ENCODE measurements at places on chromosomes 6 and 20.

DNA sequence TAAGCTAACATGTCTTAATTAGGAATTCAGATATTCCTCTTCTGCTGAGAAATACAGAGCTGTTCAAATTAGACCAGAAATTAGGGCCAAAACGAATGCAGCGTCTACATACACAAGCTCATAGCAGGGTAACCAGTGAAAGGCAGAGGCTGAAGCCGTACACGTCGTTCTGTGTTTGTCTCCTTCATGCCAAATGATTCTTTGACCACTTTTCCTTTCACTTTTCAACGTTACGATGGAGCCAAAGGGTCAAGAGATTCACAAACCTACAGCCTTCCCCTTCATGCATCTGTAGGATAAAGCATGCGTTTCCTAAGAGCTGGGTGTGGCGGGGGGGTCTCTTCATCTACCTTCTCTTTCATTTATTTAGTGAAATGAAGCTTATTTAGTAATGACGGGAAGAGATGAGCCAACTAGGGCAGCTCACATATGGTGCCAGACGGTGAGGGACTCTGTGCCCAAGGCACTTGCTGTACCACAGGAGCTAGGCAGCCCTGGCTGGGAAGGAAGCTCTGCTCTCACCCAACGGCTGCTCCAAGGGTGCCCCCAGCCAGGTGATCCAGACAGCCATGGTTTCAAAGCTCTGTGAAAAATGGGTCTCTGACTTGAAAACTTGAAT, 178.0 kb downstream of the ATXN1 start:
- no peak for DNase-seq

DNA sequence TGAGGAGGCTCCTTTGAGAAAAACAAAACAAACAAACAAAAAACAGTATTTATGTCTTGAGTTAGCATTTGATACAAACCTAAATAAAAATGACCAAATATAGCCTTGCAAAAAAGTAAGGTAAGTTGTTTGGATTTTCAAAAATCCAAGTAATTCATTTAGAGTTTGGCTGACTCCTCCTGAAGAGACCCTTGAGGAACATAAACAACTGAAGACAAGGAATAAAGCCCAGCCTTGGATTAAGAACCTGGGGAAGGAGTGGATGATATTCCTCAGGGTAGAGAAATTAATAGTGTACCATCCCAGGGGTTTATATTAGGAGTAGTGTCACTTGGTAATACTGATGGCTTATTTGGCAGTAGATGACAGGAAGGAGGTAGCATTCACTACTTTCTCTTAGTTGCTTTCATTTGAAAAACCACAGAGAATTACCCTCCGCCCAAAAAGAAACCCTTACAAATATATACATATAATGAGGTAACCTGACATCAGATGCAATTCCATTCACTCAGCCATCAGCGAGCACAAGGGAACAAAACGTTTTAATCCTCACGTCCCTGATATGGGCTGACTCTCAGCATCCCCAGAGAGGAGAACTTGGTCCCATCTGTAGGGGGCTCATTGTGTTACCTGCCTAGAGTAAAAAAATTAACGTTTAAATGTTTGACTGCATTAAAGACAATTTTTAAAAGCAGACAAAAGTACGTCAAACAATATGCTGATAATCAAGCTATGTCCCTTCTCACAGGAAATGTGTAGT, 57.0 kb downstream of the SOBP start:
- no peak for DNase-seq

GRCh38 chr6:159833556-159833955, 33.5 kb downstream of the PNLDC1 start:
- no peak for DNase-seq

DNA sequence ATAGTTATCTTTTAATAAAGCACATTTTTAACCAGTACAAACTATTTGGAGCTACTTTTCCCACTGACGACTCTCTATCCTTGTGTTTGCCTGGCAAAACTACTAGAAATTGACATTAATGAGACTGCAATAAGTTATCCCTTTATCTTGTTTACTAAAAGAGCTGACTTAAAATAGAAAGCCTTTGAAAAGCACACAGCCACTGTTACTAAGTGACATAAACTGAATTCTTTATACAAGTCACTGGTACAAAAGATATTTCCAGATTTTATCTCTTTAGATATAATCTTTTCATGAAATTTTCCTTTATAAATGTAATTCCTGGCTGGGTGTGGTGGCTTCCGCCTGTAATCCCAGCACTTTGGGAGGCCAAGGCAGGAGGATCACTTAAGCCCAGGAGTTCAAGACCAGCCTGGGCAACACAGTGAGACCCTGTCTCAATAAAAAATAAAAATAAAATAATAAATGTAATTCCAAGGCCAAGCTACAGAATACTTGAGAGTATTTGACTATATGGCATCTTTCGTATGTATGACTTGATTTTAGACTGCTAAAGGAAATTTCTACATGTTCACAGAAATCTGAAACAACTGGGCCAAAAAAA, 9.5 kb downstream of the MBOAT1 start:
- no peak for DNase-seq

DNA sequence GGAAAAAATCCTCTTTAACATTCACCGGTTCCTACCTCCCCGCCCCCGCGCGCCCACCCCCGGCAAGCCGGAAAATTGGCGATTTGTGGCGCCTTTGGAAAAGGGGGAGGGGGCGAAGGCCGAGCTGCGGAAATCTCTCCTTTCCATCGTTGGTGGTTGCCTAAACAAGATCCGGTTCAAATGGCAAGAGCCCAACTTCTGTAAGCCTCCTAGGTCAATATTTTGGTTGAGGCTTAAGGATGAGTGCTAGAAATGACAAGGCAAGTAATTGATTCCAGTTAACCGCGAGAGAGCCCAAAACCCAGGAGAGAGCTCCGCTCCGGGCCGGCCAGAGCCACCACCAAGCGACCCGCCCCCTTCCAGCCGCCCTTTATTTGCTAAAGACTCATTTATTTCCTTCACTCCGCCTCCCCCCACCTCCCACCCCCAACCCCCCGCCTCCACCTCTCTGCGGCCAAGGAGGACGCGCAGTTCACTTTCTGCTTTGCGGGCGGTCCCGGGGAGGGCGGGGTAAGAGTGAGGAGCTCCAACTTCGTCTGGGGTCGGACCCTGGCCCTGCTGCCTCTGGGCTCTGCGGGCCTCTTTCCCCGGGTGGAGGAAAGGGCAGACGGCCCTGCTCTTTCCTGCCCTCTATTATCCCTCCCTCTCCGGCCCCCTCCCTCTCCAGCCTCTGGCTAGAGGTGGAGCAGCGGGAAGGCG, 838 bp upstream of the NKX2-2 start:
- no peak for DNase-seq

- no peak for DNase-seq
Measured at GRCh38 chr6:112251171-112251875, 3.0 kb downstream of the LAMA4 start.

- no peak for DNase-seq
Measured at GRCh38 chr6:33771146-33772081, 17.5 kb downstream of the LEMD2 start.

DNA sequence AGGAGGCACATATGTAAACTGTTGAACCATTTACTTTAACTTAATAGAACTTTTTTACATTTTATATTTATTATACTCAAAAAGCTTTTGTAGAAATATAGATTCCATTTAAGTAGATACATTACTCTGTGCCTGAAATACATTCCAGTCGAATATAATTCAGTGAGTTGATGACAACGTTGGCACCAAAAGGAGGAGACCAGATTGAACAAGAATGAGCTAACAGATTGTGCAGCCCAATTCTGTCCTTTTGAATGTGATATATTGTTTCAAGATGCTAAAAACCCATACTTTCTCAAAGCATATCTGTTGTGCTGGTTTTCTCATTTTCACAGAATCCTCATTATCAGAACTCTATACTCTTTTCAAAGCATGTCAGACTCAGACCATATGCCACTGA, 147.4 kb upstream of the SIM1 start:
- no peak for DNase-seq

DNA sequence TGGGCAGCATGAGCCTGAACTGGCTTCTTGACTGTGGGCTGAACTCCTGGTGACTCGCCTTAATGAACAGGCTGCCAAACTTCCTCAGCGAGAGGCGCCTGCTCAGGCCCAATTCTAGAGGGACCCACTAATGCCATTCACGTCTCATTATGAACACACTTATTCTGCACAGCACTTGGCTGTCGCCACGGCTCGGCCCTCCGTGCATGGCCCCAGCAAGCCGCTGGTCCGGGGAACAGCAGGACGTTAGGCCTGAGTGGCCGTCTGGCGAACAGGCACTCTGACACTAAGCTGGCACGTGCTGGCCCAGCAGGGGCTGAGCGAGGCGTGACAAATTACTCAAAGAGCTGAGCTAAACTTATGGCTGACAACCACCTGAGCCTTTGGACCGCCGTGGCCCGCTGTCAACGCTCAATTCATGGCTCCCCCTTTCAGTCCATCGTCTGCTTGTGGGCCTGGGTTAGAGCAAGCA, 45.9 kb downstream of the INSM1 start:
- no peak for DNase-seq

- DNase-seq = no peak
Measured at GRCh38 chr6:167826896-167827582, at the start of gene AFDN. TSS of gene AFDN (plus strand) at chr6:167826911. CDS start at chr6:167827133, 222 bp downstream.

DNA sequence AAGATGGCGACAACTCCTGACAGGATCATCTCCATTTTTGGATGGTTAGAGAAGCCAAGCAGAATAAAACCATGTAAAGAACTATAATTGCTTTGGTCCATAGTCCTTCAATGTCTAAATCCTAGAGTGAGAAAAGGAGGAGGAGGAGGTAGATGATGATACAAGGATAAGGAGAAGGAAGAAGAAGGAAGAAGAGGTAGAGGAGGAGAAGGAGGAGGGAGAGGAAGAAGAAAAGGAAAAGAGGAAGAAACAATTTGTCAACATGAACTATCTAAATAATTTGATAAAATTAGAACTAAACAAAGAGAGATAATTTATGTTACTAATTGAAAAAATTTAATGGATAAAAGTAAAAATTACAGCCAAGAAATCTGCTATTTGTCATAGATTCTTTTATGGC, at the start of gene OR2W1:
OR2W1 (minus strand) TSS at position 101 of the 400 bp plus-strand sequence; CDS start at position 101, 0 bp downstream.
- DNase-seq = no peak

DNA sequence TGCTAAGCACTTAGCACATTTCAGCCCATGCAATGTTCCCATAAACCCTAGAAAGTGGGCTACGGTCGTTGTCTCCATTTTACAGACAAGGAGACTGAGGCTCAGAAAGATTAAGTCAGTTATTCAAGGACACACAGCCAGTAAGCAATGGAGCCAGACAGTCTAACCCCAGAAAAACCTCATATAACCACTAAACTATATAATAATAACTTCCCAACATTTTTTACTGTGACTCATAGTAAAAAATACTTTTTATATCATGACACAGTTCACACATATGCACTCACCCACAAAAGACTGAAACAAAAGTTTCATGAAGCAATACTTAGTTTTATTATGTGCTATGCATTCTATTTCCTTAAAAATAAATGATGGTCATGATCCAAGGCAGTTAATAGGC, 66.2 kb upstream of the EYA2 start:
- DNase-seq = no peak

DNA sequence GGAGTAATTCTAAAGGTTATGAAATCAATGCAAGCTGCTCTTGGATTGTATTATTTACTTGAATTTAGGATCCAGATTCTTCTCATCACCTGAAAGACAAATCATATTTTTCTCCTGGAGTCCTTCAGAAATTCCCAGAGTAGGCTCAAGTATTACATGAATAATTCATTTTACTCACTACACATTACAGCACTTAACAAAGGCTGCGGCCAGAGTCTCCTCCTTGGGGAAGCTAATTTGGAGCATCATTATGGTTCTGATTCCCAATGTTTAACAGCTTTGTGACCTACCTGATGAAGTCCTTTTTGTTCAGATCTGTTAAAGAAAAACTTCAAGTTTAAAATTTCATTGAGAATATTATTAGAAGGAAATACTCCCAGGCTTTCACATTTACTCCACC, 28.7 kb downstream of the GRIK2 start:
- DNase-seq = no peak

DNA sequence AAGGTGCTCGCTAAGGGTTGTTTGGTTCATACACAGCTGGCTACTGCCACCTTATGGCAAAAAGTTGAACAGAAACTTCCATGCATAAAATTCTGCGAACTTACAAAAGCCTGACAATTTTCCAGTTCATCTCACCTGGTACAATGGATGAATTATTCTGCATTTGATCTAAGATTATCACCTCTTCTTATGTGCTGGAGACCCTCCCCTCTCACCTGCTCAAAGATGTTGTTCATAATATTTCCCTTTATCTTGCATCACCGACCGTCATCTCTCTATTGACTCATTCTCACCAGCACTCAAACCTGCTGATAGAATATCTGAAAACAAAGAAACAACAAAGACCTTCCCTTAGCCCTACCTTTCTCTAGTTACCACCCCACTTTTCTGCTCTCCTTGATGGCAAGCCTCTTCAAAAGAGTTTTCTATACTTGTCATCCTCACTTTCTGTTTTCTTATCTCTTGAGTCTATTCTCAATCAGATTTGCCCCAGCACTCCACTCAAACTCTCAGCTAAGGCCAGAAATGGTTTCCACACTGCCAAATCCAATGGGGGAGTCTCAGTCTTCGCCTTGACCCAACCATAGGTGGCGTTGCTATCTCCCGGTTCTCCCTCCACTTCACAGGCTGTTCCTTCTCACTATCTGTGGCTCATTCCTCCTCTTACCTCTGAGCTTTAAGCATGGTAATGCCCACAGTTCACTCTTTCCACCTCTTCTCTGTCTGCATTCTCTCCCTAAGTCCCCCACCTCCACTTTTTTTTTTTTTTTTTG, 25.8 kb downstream of the SNRNP48 start:
- no peak for DNase-seq

DNA sequence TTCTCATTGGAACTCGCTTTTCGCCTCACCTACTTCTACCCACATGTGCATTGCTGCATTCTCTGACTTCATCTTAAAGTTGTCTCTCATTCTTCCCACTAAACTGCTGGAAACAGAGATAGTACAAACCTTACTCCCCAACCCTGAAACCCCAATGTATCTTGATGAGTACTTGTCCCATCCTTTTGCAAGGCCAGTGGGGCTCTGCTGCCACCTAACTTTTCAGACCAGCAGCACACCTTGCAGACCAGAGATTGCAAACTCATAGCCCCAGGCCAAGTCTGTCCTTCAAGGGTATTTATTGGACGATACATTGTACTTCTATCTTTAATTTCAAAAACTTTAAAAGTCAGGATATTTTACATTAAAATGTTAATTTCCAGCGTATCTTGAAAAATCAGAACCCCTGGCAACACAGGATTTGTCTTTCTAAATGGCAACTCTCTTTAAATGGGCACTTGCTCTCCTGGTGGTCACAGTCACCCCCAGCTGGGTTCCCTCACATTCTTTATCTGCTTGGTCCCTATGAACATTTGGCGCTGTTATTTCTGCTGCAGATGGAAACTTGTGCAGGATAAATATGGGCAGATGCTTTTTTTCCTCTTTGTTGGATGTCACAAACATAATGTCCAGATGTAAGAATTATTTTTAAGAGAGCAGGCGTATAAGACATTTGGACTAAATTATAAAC, 83.9 kb downstream of the SOD2 start:
- DNase-seq = no peak

GRCh38 chr6:157151989-157152388, 171.3 kb downstream of the TMEM242 start:
- no peak for DNase-seq

All from vagina (tissue), 2 donors.